Stimulated activated naive B cell treated with anti-CD40 and anti-IgM and Interleukin-4, amounts not matched to agents 10 μg/mL and 1 μg/mL and 100 μg/mL, for 72 hours (primary cell): ENCODE measurements at places on chromosomes 16 and 17.
A peak's percentile ranks its signal among the peaks of the same experiment; 100 is the strongest.

GRCh38 chr16:25257470-25257955, at the start of gene ZKSCAN2:
Gene ZKSCAN2, minus strand, starts transcription at chr16:25257845. Its CDS starts 718 bp downstream, at chr16:25257127.
- DNase-seq: peak; percentile 83
- peaks cover 28% of the 10 kb centered on the region for H3K4me1 ChIP-seq
- peak within 1 kb of the TSS; percentile 92 for H3K4me3 ChIP-seq
- peaks cover 32% of the 10 kb centered on the region for H3K36me3 ChIP-seq
- no peaks in the 10 kb centered on the region for H3K27me3 ChIP-seq

DNA sequence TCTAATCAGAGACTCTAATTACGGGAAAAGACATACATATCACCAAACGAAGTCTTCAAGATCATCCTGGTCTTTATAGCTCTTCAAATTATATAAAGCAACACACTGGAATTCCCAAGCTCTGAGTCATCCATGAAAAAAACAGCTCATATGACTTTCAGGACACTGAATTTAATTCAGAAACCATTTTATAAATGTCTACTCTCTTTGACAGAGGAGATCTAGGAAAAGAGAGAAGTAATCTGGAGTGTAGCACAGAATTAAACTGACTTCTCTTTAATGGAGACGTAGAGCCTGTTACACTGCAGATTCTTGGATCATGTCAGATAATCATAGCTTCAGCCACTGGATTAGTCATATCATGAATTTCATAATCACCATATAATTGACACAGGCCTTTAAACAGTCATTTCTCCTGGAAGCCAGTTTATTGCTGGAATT, 86.8 kb upstream of the WSB1 start:
- H3K4me3 ChIP-seq: no peak overlapping the region
- H3K27me3 ChIP-seq: no peaks in the 10 kb centered on the region
- no peaks in the 10 kb centered on the region for H3K36me3 ChIP-seq
- DNase-seq: no peak
- no peak overlapping the region for H3K27ac ChIP-seq
- peaks cover 7% of the 10 kb centered on the region for H3K4me1 ChIP-seq

DNA sequence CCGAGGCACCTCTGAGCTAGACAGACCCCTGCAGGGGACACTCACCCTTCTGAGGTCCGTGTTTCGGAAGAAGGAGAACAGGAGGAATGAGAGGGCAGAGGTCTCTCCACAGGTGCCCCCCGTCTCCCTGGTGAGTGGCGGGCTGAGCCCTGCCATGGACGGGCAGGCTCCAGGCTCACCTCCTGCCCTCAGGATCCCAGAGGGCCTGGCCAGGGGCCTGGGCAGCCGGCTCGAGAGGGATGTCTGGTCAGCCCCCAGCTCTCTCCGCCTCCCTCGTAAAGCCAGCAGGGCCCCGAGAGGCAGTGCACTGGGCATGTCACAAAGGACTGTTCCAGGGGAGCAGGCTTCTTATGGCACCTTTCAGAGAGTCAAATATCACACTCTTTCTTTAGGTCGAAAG, 62.8 kb downstream of the DHRS7C start:
- H3K36me3 ChIP-seq: no peaks in the 10 kb centered on the region
- DNase-seq: no peak
- H3K4me1 ChIP-seq: no peaks in the 10 kb centered on the region
- no peak overlapping the region for H3K4me3 ChIP-seq

DNA sequence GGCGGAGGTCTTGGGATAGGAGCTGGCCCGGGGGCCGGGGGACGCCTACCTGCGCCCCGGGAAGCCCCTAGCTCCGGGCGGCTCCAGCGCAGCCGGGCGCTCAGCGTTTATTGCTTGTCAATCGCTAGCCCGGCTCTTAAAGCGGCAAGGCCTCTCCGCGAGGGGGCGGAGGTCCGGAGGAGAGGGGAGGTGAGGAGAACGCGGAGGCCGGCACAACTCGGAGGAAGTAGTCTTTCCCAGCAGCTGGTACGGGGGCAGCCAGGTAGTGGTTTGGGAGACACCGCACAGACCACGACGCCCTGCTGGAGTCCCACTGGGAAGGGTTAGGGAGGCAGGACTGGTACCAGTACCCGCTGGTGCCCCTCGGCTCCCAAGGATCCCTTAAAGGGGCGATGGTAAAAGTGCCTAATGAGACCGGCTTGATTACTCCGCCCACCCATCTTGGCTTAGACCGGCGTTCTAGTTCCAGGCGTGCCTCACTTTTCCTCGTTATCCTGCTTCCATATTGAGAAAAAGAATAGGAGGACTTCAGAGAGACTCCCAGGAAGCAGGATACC, at the start of gene MPP2:
Gene MPP2, minus strand, starts transcription at position 112 of the 557 bp plus-strand sequence. CDS start 3,076 bp downstream, outside the sequence.
- peaks cover 7% of the 10 kb centered on the region for H3K4me1 ChIP-seq
- H3K27ac ChIP-seq: peak within 1 kb of the TSS; percentile 65

- no peak overlapping the region for H3K27ac ChIP-seq
- no peaks in the 10 kb centered on the region for H3K27me3 ChIP-seq
- peaks cover 58% of the 10 kb centered on the region for H3K4me1 ChIP-seq
- DNase-seq: no peak
- no peaks in the 10 kb centered on the region for H3K36me3 ChIP-seq
- H3K4me3 ChIP-seq: no peak overlapping the region
Measured at GRCh38 chr17:63193827-63194226, 227.8 kb downstream of the TANC2 start.

DNA sequence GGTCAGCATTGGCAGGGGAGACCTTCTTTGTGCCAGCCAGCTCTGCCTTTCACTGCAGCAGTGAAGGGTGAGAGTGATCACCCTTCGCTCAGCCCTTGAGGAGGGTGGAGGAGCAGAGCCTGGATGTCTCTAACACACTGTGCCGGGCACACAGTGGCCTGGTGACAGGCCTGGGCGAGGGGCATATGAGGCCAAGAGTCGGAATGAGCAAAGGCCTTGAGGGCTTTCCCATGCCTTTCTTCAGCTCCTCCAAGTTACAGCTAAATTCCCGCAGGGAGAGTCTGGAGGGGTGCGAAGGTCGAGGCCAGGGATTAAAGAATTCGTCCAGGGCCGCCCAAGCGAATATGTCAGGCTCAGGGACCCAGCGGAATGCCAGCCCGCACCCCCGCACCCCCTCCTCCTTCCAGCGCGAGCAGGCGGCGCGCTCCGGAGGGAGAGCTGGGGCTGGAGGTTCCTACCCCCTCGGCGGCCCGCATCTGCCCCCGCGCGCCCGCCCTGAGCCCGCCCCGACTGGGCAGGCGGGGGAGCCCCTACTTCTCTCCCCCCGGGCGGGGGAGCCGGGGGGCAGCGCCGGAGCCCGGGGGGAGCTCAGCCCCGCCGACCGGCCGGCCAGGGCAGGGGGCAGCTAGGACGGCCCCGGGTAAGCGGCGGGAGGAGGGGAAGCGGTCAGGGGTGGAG, at the start of gene RASL10B:
Gene RASL10B, plus strand, starts transcription at position 401 of the 678 bp plus-strand sequence. CDS start 3,546 bp downstream, outside the sequence.
- H3K27ac ChIP-seq: peak within 1 kb of the TSS; percentile 56
- no peak for DNase-seq
- peaks cover 10% of the 10 kb centered on the region for H3K27me3 ChIP-seq
- peak within 1 kb of the TSS; percentile 80 for H3K4me3 ChIP-seq
- H3K4me1 ChIP-seq: peaks cover 15% of the 10 kb centered on the region

DNA sequence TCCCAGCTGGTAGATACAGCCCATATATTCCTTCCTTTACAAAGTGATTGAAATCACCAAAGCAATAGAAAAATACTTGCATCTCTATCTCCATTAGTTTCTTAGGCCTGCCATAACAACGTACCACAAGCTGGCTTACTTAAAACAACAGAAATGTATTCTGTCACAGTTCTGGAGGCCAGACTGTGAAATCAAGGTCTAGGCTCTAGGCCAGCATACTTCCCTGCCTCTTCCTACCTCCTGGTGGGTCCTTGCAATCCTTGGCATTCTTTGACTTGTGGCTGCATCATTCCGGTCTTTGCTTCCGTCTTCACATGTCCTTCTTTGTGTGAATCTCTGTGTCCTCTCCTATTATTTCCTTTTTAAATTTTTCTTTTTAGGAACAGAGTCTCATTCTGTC, 62.5 kb downstream of the ERCC4 start:
- peaks cover 3% of the 10 kb centered on the region for H3K27me3 ChIP-seq
- H3K4me1 ChIP-seq: no peaks in the 10 kb centered on the region
- no peak for DNase-seq
- H3K36me3 ChIP-seq: no peaks in the 10 kb centered on the region
- H3K27ac ChIP-seq: no peak overlapping the region
- no peak overlapping the region for H3K4me3 ChIP-seq

DNA sequence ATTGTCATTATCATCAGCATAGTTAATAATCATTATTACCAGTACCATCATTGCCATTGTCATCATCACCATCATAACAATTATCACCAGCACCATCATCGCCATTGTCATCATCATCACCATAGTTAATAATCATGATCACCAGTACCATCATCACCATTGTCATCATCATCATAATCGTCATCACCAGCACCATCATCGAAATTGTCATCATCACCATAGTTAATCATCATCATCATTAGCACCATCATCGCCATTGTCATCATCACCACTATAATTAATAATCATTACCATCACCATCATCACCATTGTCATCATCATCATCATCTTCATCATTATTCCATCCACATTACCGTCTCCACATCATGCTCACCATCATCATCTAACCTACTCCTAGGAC, 13.5 kb downstream of the PDILT start:
- H3K36me3 ChIP-seq: no peaks in the 10 kb centered on the region
- H3K27me3 ChIP-seq: peaks cover 17% of the 10 kb centered on the region
- no peak overlapping the region for H3K4me3 ChIP-seq
- H3K27ac ChIP-seq: no peak overlapping the region
- no peaks in the 10 kb centered on the region for H3K4me1 ChIP-seq

GRCh38 chr17:80025796-80026195, 9.9 kb downstream of the TBC1D16 start:
- H3K27ac ChIP-seq: no peak overlapping the region
- no peaks in the 10 kb centered on the region for H3K36me3 ChIP-seq
- H3K27me3 ChIP-seq: no peaks in the 10 kb centered on the region
- H3K4me3 ChIP-seq: no peak overlapping the region
- no peak for DNase-seq
- no peaks in the 10 kb centered on the region for H3K4me1 ChIP-seq

- H3K27me3 ChIP-seq: peaks cover 48% of the 10 kb centered on the region
- H3K4me3 ChIP-seq: peak overlapping the region; percentile 88
- peaks cover 9% of the 10 kb centered on the region for H3K4me1 ChIP-seq
- no peak for DNase-seq
Measured at GRCh38 chr16:2785101-2785991, 2.0 kb downstream of the PRSS33 start.

DNA sequence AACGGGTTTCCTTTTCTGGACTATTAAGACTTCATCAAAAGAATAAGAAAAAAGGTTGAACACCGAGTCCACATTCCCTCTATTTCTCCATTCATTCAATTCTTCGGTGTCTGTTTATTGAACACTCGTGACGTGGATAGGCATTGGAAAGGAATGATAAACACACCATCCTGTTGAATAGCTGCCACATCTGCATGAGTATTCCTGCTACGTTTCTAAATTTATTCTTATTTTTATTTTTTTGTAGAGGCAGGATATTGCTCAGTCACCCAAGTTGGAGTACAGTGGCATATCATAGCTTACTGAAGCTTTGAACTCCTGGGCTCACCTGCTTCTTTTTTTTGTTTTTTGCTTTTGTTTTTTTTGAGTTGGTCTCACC, 80.8 kb upstream of the CIBAR2 start:
- no peak overlapping the region for H3K27ac ChIP-seq
- H3K4me3 ChIP-seq: no peak overlapping the region
- H3K4me1 ChIP-seq: no peaks in the 10 kb centered on the region
- no peak for DNase-seq

DNA sequence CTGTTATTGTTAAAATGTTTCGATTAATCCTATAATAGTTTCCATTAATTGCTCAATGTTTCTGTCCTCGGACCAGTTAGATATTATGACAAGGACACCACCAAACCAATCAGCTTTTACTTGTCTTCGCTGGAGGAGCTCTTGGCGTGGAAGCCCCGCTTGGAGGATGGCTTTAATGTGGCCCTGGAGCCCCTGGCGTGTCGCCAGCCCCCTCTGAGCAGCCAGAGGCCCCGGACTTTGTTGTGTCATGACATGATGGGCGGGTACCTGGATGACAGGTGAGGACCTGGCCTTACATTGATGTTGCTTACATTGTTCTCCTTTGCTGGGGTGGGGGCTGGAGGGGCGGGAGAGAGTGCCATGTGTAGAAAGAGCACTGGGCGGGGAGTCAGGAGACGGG, 3.0 kb downstream of the ENGASE start:
- peaks cover 14% of the 10 kb centered on the region for H3K4me1 ChIP-seq
- no peak overlapping the region for H3K27ac ChIP-seq
- no peaks in the 10 kb centered on the region for H3K27me3 ChIP-seq
- no peak overlapping the region for H3K4me3 ChIP-seq

GRCh38 chr16:85084841-85085510, 27.3 kb downstream of the CIBAR2 start:
- H3K36me3 ChIP-seq: no peaks in the 10 kb centered on the region
- H3K27ac ChIP-seq: peak overlapping the region; percentile 68
- H3K4me3 ChIP-seq: no peak overlapping the region
- peaks cover 42% of the 10 kb centered on the region for H3K4me1 ChIP-seq

- H3K4me1 ChIP-seq: peaks cover 27% of the 10 kb centered on the region
- peak overlapping the region; percentile 81 for H3K27ac ChIP-seq
- H3K36me3 ChIP-seq: peaks cover 21% of the 10 kb centered on the region
- DNase-seq: no peak
- H3K4me3 ChIP-seq: peak overlapping the region; percentile 98
Measured at GRCh38 chr17:6651919-6652452, 424 bp downstream of the C17orf100 start.

GRCh38 chr17:8163978-8164814, 1.4 kb upstream of the VAMP2 start:
- peaks cover 11% of the 10 kb centered on the region for H3K36me3 ChIP-seq
- peaks cover 41% of the 10 kb centered on the region for H3K4me1 ChIP-seq

DNA sequence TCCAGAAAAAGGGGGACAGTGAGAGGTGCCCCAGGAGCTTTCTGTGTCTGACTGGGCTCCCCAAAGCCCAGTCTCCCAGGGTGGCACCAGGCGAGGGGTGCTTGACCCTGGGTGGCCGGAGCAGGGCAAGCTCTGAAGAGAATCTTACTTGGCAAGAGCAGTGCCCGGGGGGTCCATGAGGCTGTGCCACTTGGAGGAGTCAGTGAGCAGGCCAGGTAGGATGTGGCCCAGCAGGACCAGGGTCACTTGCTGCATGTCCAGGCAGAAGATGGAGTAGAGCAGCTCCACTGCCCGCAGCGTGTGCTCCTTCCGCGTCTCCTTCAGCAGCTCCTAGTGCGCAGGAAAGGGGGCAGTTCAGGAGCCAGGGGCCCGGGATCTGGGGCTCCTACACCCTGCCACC, 7.3 kb downstream of the CSF3 start:
- H3K27me3 ChIP-seq: no peaks in the 10 kb centered on the region
- DNase-seq: no peak
- H3K4me3 ChIP-seq: no peak overlapping the region
- peaks cover 7% of the 10 kb centered on the region for H3K4me1 ChIP-seq
- peak overlapping the region; percentile 65 for H3K27ac ChIP-seq

DNA sequence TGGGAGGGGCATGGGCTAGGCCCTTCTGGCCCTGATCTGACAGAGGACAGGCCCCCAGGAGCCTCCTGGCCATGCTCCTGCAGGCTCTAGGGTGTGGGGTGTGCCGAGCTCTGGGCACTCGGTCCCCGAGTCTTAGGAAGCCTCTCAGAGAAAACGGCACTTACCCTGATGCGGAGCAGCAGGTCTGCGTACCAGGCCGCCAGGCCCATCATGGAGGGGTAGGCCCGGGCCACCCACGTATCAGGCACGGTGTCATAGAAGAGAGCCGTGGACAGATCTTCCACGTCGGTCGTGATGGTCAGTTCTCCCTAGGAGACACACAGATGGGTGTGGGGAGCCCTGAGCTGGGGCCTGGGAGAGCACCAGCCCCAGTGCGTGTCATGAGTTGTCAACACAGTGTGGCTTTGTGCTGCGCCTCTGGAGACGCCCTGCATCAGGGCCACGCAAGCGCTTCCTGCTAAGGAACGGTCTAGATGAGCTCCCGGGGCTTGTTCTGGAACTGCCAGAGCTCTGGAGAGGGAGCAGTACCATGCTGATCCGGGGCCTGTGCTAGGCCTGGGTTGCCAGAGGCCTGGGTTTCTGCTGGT, 47.9 kb downstream of the PGS1 start:
- no peak overlapping the region for H3K4me3 ChIP-seq
- no peak for DNase-seq
- no peaks in the 10 kb centered on the region for H3K27me3 ChIP-seq
- H3K27ac ChIP-seq: no peak overlapping the region
